Dermis microvascular lymphatic vessel endothelial cell (primary cell): ENCODE measurements at places on chromosomes 12 and 14.

- DNase-seq: no peak
Observed at GRCh38 chr14:99282261-99283050, 10.5 kb upstream of the BCL11B start.

DNA sequence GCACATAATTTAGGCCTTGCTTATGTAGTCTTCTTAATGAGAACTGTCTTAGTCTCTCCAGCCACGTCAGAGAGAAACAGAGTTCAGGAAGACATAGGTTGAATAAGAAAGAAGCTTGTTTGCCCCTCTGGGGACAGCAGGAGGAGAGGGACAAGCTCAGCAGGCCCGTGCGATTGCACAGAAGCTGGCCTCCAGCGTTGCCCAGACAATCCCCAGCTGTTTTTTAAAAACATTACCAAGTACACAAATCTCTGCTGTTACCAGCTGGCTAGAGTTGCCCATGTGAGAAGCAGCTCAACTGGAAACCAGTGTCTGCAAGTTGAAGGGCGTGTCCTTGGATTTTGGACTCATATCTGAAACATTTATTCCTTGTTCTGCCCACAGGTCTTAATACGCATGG is 232.6 kb downstream of the EFCAB11 start:
- no peak for DNase-seq

DNA sequence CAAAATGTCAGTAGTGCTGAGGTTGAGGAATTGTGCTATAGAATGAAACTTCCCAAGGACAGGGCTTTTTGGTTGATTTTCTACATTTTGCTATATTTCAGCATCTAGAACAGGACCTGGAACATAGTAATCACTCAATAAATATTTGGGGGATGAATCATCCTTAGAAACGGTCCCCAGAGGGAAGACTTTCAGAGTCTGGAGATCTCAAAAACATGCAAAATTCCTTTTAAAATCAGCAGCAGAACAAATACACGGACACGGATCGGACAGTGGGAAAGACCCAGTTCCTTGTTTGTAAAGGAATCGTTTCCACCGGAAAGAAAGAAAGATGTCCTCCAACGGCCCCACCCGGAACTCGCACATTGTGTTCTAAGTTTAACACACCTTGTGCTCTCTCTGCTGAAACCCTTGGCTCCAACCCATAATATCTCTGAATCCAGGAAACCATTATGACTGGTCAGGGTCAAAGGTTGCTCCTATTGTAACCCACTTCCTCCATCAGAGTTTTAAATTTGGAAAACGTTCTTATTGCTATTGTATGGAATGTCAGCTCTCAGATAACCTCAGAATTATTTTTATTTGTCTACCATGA is 617.2 kb downstream of the MED13L start:
- peak; percentile 38 for DNase-seq

DNA sequence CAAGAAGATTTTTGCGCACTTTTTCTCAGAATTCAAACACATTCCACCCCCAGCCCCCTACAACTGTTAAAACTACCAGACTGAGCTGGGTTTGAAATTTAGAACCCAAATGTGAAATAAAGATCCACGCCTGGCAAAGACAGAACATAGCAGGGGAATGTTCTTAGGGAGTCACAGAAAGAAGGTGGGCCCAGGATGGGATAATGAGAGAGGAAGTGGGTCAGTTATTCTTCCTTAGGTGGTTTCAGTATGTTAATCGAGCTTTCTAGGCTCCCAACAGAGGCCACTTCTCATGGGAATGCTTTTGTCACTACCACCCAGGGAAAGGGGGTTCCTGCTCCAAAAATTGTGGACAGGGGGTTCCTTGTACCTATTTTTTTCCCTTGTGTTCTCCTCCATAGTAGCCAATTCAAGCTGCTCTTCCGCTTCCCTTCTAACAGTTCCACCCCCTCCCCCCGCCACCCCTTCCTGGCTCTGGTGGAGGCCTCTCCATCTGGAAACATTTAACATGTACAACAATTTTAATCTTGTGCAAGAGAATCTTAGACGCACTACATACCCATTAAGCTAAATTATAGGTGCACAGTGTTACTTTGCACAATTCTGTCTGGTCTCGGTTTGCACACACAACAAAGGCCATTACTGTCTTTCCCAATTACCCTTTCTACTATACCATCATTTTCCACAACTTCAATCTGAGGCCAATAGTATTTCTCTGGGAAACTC is 218.1 kb downstream of the MON2 start:
- DNase-seq: no peak
